ENCODE measurements at places on chromosomes 6 and 20.

DNA sequence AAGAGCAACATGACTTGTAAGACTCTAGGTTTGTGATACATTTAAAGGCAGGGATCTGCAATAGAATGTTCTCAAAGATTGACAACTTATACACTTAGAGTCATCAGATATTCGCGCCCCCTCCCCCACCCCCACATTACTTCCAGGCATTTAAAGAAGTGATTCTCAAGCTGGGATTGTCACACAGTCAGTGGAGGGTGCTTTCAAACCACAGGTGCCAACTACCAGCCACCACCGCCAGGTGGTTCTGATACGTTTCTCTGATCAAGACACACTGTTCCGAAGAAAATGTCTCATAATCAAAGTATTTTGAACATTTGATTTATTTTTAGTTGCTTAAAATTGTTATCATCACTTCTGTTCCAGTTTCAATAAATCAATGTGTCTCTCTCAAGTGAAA, 357.5 kb downstream of the ESR1 start:
- DNase-seq: no peak

DNA sequence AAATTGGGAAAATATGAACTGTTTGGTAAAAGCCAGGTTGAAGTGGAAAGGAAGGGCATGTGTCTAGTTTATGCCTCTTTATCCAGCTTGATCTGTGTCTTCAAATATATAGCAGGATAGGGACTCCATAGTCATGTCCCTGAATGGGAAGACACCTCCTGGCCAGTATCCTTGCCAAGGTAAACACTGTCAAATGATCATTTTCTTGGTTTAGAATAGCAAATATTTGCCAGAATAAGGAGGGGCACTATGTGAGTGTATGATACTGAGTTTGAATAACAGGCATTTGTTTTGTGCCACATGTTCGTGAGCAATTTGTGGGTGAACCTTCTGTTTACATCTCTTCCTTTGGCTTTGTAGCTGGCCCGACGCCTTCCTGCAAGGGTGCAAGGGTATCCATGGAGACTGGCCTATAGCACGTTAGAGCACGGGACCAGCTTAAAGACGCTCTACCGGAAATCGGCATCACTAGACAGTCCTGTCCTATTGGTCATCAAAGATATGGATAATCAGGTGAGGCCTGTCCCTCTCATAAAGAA, 34.2 kb upstream of the HINT3 start:
- no peak for DNase-seq

DNA sequence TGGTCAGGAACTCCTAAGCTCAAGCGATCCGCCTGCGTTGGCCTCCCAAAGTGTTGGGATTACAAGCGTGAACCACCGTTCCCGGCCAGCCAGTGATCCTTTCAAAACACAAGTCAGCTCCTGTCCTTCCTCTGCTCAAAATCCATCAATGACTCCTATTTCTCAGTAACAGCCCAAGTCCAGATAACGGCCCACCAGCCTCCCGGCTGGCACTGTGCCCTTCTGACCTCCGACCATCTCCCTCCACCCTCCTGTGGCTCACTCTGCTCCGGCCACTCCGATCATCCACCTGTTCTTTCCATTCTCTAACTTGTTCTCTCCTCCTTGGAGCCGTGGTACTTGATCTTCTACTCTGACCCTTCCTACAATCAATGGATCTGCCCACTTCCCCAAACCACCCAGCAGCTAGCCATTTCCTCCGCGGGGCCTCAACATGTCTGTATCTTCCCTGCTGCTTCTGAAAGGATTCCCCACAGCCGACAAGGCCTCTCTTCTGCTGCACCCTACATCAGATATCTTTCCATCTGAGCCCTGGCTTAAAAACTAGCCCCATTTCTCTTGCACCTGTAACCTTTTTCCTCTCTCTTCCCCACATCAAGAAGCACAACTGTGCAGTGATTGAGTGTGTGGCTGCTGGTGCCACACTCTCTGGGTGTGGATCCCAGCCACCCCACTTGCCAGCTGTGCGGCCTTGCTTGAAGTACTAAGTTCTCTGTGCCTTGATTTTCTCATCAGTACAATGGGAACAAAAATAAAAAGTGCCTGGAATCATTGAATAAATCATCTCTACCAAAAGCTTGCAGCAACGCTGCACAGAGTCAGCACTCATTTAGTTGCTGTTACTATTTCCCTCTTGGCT, 6.1 kb upstream of the ZMYND8 start:
- DNase-seq: no peak

DNA sequence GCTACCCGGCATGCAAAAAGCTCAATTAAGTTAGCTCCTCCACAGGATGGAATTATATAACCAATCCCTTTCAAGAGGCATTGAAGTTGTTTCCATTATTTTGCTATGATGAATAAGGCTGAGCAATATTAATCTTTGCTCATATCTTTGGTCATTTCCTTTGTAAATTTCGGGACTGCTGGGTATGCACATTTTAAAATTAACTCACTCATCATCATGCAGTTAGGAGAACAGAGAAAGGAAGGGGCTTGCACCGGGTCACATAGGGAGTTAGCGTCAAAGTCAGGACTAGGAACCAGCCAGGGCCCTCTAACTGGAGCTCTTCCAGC, 430 bp upstream of the FAM110A start:
- no peak for DNase-seq

GRCh38 chr6:168045706-168046620, 33.0 kb downstream of the FRMD1 start:
- DNase-seq: no peak

- no peak for DNase-seq
These were observed 131.9 kb downstream of the ERMARD start for GRCh38 chr6:169883316-169883715.

GRCh38 chr6:6962086-6962485, 145.7 kb upstream of the RREB1 start:
- DNase-seq: no peak

GRCh38 chr6:4975506-4975905, 28.3 kb downstream of the RPP40 start:
- DNase-seq: no peak

DNA sequence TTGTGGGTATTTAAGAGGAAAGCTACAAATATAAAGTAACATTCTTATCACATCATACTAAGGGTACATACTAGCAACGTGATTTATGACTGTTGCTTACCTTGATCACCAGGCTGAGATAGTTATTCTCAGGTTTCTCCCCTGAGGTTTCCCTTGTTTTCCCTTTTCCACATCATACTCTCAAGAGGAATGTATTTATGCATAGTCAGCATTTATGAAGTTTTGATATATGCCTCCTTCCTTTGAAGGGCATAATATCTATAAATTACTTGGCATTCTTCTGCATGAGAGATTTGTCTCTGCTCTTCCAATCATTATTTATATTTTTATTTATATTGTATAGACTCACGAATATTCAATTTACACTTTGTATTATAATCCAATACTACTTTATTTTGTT, 726.7 kb upstream of the ADGRB3 start:
- no peak for DNase-seq

DNA sequence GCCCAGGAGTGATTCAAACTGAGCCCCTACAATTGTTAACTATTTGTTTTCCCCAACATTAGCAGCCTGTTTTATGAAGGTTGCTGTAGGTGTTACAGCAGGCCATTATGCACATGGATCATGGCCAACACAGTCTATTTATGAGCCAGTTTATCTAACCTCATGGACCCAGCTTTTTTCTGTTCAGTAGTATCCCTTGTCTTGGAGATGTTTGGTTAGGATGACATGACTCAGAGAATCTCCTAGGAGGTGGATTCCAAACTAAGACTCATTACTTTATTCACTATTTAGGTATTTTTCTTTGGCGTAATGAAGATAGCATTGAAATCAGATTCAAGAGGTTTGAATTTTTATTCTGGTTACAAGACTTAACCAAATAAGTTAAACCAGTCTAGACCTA, 62.8 kb upstream of the TFB1M start:
- no peak for DNase-seq

DNA sequence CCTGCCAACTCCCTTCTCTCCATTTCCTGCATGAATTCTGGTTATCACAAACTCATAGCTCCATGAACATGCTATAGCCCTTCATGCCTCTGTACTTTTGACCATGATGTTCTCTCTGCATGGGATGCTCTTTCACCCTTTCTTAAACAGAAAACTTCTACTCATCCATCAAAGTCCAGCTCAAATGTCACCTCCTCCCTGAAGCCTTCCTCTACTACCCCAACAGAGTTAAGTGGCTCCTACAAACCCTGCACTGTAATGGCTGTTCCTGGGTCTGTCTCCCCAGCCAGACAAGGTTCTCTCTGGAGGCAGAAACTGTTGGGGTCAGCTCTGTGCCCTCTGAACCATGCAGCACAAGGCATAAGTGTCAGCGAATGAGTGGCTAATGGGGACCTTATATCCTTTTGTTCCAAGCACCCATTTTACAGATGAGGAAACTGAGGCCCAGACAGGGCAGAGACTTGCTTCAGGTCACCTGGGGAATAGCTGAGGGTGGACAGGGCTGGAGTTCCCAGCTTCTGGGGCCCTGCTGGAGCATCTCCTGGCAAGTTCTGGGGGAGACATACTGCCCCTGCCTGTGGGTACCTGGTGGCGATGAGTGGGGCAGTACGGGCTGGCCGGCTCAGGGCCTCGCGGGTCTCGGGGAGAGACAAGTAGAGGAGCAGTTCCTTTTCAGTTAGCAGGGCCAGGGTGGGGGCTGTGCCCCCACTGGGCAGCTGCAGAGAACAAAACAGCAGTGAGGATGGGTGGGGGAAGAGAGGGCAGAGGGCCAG, 10.6 kb upstream of the CDK5RAP1 start:
- no peak for DNase-seq

- no peak for DNase-seq
These were observed 1.7 kb upstream of the DSTN start for GRCh38 chr20:17568045-17568788.

DNA sequence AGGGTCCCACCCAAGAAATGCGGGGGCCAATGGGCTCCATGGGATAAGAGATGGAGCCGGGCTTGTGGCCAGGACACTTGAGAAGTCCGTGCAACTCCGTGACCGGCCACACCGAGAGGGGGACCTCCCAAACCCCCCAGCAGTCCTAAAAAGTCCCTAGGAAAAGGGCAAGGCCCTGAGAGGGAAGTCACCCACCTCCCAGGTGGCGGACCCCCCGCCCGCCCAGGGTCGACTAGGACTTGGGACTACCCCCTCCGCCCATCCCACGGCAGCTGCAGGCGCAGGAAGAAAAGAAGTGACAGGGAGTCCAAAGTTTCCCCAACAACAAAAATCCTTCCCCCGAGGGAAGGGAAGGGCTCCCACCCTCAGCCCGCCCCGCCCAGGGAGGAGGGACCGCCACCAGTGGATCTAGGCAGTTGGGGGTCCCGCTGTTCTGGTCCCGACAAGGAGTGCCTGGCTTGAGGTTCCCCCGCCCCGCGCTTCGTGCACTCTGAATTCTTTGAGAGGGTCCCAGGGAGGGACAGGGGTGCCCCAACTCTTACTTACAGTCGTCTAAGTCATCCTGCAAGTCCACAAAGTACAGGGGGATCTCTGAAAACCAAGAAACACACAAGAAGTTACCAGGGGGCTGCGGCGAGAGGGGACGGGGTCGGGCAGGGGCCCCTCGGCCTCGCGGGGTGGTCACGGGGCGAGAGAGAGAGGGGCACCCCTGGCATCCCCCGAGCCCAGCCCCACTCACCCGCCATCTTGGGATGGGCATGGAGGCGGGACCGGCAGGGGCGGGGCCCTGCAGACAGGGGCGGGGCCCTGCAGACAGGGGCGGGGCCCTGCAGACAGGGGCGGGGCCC, 611 bp upstream of the RAB22A start:
- DNase-seq: peak; percentile 63

DNA sequence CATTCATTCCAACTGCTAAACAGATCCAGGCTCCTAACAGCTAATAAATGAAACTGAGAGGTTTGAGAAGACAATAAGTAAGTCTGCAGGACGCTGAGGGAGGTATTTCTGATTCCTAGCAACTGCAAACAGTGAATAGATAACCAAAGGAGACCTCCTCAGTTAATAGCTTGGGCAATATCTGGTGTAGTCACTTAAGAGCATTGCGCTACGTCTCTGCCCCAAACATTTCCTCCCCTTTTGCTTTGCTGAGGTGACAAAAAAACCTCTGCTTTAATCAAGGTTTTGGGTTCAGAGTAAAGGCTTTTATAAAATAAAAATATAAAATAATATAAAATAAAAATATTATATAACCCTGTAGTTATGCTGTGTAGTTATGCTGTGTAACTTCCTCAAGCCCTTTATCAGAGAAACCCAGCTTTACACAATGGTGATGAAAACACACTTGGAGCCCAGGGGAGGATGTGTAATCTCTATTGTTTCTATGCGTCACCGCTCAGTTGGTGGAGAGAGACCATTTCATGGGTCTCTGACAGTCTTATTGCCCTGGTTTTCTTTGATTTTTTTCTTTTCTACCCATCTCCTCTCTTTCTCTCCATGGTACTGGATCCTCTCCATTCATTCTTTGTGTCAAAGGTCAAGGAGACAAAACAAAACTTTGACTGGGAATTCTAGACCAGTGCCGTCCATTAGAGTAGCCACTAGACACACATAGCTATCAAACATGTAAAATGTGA, 18.9 kb upstream of the CALHM5 start:
- DNase-seq: no peak

- DNase-seq: peak; percentile 12
These were observed 38.6 kb downstream of the OVOL2 start for GRCh38 chr20:18019068-18019467.

- DNase-seq: no peak
These were observed 2.8 kb upstream of the LBP start for GRCh38 chr20:38343311-38344106.

GRCh38 chr6:105318660-105319059, 84.2 kb downstream of the PREP start:
- DNase-seq: no peak

- DNase-seq: peak; percentile 74
These were observed 6.7 kb downstream of the PSMA7 start for GRCh38 chr20:62136283-62137091.

GRCh38 chr20:47224300-47224791, 132.2 kb downstream of the ZMYND8 start:
- no peak for DNase-seq

- no peak for DNase-seq
These were observed 632.2 kb downstream of the HACE1 start for GRCh38 chr6:104227508-104227907.

- no peak for DNase-seq
These were observed 9.9 kb downstream of the TTI1 start for GRCh38 chr20:38023181-38024001.

GRCh38 chr6:151069641-151070040, 170.1 kb upstream of the AKAP12 start:
- no peak for DNase-seq

DNA sequence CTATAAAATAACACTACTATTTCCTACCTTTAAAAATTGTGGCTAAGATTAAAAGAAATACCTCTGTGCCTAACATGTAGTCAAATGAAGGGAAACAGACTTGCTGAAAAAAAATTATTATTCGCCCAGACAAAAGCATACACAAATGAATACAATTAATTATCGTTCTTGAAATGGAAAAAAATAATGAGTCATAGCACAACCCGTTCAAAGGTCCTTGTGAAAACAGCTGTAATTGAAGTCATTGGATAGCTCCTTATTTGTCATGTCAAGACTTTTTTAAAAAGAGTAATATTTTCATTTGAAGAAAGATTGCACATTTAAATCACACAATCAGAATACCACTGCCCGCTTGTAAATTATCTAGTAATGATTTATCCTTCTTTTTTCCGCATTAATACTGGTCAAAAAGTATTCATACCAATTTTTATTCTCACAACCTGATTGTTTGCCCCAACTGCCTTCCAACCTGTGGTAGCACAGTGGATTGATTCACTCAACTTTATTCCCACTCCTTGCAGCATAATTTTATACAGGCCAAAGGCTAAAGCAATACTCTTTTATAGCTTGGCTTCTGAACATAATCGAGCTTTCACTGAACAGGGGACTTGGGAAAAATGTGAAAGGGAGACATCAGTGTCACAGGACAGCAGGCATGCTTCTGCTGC, 655.2 kb upstream of the MAP3K7 start:
- no peak for DNase-seq

- no peak for DNase-seq
These were observed 41.2 kb upstream of the POLR1H start for GRCh38 chr6:30019819-30020218.

Data from CD4-positive, alpha-beta T cell treated with Interleukin-1 beta for 1 hour (primary cell).